ENCODE measurements at places on chromosomes 3 and 15. TPM values are rescaled to one million over a fixed set of nuclear protein-coding genes. Genes with fewer than 3 reads are reported as not detected.
A peak's percentile ranks its signal among the peaks of the same experiment; 100 is the strongest.

DNA sequence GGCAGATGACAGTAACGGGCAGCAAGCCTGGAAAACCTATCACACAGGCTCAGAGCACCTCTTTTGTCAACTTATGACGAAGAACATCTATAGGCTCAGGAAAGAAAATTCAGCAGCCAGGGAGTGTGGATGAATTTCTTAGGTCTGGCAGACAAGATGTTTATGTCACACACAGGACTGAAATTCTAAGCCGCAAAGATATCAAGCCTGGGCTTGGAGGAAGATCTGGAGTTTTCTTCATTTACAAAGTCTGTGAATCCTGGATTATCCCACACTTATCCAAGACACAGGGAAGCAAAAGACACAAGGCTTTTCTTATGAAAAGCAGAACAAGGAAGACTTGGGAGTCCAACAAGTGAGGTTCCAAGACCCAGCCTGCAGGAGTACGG, 23.4 kb upstream of the CHCHD6 start:
- DNase-seq, result no peak

- no peak for DNase-seq
These were observed 48.8 kb downstream of the CCDC12 start for GRCh38 chr3:46927718-46928073.

- no peak for DNase-seq
These were observed 192.5 kb upstream of the CGNL1 start for GRCh38 chr15:57183614-57184344.

- no peak for DNase-seq
These were observed 31.9 kb upstream of the BFSP2 start for GRCh38 chr3:133367956-133368355.

DNA sequence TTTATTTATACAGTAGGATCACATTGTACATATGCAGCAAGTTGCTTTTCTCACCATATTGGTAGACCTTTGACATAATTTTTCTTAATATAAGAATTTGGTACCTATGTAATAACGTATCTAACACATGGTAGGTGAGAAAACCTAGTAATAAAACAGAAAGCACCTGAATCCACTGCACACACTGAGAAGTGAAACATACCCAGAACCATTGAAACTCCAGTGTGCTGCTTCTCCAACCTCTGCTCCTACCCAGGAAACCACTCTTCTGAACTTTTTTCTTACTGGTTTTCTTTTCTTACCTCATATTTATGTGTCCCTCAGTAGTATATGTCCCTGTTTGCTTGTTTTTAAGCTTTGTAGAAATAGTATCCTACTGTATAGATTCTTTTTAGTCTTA, 293.0 kb downstream of the UBE2E2 start:
- no peak for DNase-seq

DNA sequence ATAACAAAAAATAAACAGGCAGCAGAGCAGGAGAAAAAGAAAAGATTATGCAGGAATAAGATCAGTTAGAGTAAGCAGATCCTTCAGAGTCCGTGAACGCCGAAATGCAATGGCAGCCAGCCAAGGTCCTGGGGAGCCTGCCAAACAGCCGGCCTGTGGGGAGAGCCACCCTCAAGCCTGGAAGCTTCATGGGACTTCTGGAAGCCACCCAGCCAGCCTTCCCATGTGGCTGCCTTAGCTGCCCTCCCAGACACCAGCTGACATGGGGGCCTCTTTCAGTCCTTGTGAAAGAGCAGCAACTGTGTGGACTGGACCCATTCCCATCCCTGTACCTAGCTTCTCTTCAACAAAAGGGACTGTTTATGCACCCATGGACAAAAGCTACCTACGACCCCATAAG, 64.9 kb upstream of the RAD18 start:
- DNase-seq, result peak; percentile 36

DNA sequence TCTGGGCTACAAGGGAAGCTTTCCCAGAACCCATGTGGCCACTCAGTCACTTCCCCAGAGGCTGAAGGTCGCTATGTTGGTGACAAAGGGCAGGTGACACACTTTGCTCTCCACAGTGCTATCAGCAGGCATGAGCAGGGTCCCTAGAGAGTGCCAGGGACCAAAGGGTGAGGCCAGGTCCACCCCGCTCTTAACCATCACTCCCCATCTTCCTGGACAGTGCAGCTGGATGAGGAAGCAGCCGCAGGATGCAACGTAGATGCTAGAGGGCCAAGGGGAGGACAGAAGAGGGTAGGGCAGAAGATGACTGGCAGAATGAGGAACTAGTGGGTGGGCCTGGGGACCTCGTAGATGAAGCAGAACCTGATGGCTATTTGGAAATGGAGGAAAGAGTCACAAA, 13.6 kb upstream of the LTF start:
- DNase-seq, result no peak

- DNase-seq, result no peak
These were observed 92.5 kb downstream of the LIPC start for GRCh38 chr15:58524247-58524646.

GRCh38 chr3:193708270-193708669, 115.3 kb downstream of the OPA1 start:
- no peak for DNase-seq

GRCh38 chr3:157916672-157917071, 189.5 kb downstream of the SHOX2 start:
- DNase-seq, result no peak

GRCh38 chr3:195238586-195239118, 32.3 kb downstream of the XXYLT1 start:
- DNase-seq, result peak; percentile 88

DNA sequence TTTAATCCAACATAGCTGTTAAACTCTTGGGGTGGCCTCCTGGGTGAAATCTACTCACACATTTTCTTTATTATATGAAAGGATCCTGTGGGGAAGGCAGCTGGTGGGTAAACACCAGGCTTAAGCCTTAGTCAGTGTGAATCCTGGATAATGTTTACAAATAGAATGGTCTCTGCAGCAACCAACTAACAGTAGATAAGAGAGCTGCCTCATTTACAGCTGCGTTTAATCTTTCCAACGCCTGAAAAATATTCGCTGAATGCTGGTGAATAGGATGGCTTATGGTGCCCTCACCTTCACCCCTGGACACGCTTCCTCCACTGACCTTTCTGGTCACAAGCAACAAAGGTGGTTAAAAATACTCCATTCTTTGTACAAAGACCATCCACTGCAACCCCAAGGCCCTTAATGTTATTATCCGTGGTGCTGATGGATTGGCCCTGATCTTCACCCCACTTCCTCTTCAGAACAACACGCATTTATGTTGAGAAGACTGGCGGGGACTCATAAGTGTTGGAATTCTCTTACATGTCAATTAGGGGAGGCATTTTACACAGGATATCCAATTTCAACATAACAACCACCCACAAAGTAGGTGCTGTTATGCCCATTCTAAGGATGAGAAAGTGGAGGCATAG, 120.0 kb upstream of the FRMD4B start:
- DNase-seq, result no peak

DNA sequence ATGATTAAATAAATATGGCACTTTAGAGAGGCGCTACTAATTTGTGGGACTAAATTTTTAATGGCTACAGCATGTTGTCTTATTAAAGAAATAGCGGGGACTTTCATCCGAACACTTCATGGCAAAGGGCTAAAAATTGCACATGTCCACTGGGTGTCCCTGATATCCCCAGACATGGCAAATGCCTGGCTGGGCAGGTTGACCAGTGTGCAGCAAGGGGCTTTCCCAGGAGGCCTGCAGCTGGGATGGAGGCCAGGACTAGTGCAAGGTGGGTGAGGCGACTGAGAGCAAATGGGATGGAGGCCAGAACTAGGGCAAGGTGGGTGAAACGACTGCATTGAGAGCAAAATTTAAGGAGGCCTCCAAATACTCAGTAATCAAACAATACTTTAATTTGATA, 167.4 kb upstream of the SMAD3 start:
- DNase-seq, result no peak

- DNase-seq, result no peak
These were observed 164.0 kb downstream of the MINAR1 start for GRCh38 chr15:79595995-79596622.

DNA sequence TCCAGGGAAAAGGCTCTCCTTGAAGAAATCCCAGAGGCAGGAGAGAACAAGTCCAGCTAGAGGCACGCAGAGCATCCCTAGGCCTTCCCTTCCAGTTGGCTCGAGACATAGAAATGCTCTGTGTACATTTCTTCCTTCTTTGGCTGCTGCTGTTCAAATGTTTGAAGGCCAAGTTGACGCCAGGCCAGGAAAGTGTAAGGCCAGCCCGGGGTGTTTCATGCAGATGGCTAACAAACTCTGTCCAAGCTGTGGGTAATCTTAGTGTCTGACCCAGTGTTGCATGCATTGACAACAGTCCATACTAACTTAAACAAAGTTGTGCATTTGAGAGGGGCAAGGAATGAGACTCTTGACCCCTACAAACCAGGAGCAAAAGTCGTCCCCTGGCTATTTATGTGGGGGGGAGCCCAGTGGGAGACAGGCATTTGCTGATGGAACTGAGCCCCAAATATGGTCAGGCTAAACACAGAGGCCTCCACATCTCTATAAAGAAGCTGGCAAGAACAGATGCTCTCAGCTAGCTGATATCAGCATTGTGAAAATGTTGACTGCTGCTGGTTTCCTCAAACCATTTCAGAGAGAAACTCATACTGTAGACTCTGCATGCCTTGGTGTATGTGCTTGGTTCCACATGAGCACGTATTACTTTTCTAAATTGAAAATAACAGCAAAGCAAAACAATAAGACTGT, 139.5 kb downstream of the ADAMTS9 start:
- DNase-seq, result peak; percentile 83

GRCh38 chr15:50764461-50765194, 878 bp downstream of the SPPL2A start:
- DNase-seq, result peak; percentile 70

DNA sequence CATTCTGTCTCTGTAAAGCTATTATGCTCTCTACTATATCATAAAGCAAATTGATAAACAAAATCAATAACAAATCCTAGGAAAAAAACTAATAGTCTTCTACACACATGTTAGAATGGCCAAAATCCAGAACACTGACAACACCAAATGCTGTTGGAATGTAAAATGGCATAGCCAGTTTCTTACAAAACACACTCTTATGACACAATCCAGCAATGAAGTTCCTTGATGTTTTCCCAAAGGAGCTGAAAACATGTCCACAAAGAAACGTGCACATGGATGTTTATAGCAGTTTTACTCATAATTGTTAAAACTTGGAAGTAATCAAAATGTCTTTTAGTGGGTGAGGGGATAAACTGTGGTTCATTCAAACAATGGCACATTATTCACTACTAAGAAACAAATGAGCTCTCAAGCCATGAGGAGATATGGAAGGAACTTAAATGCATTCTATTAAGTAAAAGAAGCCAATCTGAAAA, 32.7 kb downstream of the CADM2 start:
- DNase-seq, result peak; percentile 65

The GABRR3 gene
- total RNA-seq, result not detected

The ASB14 gene
- 0.10 TPM for total RNA-seq

The HHATL gene
- 3.9 TPM for total RNA-seq

The ALDH1A3 gene
- 26.0 TPM for total RNA-seq

The TGM5 gene
- 4.1 TPM for total RNA-seq

The AHSG gene
- not detected for total RNA-seq

The ZNF502 gene
- 6.8 TPM for total RNA-seq

The VGLL4 gene
- 63.2 TPM for total RNA-seq

The ACTRT3 gene
- total RNA-seq, result 1.7 TPM

The NRG4 gene
- total RNA-seq, result 0.10 TPM

The GRAMD2A gene
- total RNA-seq, result 0.39 TPM

The COX17 gene
- total RNA-seq, result 20.2 TPM

Data from skin of body (tissue), 3 donors.